Central memory CD8-positive, alpha-beta T cell (primary cell): ENCODE measurements at places on chromosomes 11 and 22.

- DNase-seq = no peak
Observed at GRCh38 chr11:79637219-79637618, 196.4 kb upstream of the TENM4 start.

DNA sequence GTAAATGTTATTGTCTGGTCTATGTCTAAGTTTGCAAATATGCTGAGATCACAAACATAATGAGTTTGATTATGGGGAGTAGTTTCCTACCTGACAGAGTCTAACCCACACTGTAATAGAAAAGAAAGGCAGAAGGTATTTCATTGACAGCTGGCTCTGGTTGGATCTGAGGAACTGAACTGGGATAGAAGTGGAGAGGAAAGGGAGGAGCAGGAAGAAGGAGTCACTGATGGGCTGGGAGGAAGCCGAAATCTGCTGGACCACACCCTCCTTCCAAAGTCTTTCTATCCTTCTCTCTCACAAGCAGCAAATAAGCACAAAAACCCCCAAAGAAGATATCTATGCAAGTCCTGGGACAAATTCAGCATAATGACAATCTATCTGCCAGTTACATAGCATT lies 11.7 kb downstream of the BLID start:
- DNase-seq = no peak

DNA sequence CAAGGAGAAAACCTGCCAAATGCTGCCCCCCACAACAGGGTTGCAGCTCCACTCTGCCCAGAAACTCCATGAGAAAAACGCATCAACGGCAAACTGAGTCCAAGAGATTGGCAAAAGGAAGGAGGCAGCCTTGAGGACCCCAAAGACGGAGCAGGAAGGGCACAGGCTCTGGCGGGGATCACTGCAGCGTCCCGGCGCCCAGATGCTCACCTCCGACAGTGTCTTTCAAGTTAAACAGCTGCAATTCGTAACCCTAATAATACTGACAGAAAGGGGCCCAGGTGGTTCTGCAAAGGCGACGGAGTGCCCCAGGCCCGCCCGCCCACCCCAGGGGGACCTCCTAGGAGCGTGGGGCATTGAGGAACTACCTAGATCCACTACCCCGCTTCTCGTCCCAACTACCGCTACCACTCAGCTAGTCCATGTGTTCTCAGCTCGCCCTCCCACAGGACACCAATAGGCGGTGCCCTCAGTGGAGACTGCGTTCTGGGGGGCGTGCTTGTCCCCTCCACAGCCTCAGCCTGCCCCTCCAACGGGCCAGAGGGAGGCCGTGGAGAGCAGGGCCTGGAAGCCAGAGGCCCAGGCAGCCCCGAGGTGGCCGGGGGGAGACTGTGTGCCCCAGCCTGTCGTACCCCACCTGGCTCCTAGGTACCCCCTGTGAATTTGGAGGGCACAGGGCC lies 127.4 kb downstream of the PHF21B start:
- DNase-seq = no peak

DNA sequence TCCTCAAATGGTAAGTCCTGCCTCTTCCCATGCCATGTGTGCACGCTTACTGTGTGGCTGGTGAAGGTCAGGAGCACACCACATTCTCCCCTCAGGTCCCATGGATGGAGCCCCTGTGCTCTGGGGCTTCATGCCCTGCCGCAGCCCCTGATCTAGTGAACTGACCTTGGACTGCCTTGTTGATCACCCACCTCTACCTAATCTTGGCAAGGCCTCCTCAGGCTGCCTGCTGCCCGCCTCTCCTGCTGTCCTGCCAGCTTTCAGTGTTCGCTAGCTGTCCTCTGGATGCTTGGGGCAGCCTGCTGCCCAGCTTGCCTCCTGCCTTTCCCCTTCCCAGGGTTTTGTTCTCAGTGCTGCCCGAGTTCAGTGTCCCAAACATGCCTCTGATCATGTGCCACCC lies 38.1 kb downstream of the CABIN1 start:
- DNase-seq = no peak

GRCh38 chr11:18536209-18536608 lies 9.5 kb upstream of the TSG101 start:
- DNase-seq = no peak

GRCh38 chr11:133745791-133746190 lies 99.5 kb downstream of the SPATA19 start:
- no peak for DNase-seq

DNA sequence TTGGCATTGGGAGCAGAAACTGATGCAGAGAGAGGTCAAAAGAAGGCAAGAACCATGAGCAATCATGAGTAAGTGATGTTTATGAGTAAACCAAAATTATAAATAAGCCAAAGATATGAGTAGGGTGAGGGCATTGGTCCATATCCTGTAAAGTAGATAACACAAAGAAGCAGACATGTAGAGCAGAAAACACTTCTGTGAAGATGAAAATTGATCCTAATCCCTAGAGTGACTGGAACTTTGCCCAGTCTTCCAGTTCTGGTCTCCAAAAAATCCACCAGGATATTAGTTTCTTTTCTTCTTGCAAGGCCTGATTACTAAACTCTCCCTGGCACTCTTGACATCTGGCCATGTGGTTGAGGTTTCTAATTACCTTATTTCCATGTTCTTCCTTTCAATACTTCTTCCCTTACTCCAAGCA lies 13.7 kb upstream of the DRD2 start:
- DNase-seq = no peak
